NCI-H2171 (cell line): ENCODE measurements at places on chromosomes 4 and X.

GRCh38 chr4:155571184-155571944 lies 95.3 kb upstream of the GUCY1A1 start:
- DNase-seq, result no peak

GRCh38 chr4:17595471-17596005 lies 18.5 kb downstream of the LAP3 start:
- DNase-seq, result no peak

DNA sequence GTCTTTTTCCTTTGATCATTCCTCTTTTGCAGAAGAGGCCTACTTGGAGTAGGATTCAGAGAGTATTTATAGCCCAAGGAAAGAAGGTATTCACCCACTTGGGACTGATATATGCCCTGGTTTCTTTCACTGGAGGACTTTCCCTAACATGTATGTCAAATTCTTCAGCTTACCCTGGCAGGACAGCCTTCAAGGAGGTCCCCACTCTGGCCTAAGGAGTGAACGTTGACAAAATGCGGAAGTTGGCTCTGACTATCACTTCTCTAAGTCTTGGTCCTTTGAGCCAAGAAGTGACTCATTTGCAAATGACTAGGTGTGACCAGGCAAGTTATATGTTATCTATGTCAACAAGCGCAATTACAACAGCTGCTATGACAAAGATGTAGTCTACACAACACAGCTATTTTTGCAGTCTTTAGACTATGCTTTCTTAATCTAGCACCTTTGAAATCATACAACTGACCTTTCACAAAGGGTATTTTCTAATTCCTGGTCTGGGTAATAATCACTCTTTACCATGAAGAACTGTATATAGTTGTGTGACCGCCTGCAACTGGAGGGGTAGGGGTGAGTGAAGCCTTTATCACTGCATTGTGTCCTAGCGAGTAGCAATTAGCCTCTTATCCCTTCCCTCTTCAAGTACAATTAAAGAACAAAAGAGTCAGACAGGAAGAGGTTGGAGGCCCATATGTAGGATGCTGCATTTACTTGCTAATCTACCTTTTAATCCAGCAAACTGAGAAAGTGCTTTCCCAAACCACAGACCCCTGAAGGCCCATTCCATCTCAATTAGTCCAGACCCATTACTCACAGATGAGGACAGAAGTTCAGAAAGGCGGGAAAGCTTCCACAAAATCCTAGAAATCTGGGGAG lies 50.1 kb downstream of the RASGEF1B start:
- DNase-seq, result no peak

DNA sequence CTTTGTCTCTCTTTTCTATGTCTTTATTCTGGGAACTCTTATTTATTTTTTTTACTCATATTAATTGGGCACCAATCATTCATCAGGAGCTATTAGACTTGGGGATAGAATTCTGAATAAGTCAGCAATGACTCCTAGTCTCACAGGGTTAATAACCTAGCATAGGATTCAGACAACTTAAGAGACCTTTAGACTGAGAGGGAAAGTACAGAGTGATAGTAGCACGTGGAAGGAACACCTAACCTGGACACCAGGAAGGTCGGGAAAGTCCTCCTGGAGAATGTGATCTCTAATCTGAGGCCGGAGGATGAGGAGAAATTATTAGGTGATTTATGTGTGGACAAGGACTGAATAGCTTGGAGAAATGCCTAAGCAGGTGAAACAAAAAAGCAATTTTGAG lies 3.9 kb upstream of the SYNPO2 start:
- no peak for DNase-seq

GRCh38 chr4:173525118-173526011 lies 4.7 kb downstream of the HAND2 start:
- DNase-seq, result no peak
